ENCODE measurements at places on chromosomes 7 and 10. TPM values are rescaled to one million over a fixed set of nuclear protein-coding genes. Genes with fewer than 3 reads are reported as not detected.

Gene PIP
- not detected for total RNA-seq

Gene CARD11
- total RNA-seq, result not detected

Gene DIP2C
- total RNA-seq, result 23.0 TPM

Gene CHAT
- not detected for total RNA-seq

Gene TFPI2
- 1.9 TPM for total RNA-seq

Gene ARF5
- 124 TPM for total RNA-seq

Gene DYDC1
- total RNA-seq, result not detected

Gene CALCR
- not detected for total RNA-seq

Gene OPN1SW
- total RNA-seq, result not detected

Gene TWIST1
- 322 TPM for total RNA-seq

Gene RNF32
- total RNA-seq, result 1.8 TPM

Gene NCF1
- not detected for total RNA-seq

Gene CEP41
- total RNA-seq, result 16.3 TPM

Gene RBP3
- not detected for total RNA-seq

Gene NOM1
- 16.9 TPM for total RNA-seq

All from hair follicle dermal papilla cell (primary cell).